ENCODE measurements at places on chromosomes 3 and 15.

DNA sequence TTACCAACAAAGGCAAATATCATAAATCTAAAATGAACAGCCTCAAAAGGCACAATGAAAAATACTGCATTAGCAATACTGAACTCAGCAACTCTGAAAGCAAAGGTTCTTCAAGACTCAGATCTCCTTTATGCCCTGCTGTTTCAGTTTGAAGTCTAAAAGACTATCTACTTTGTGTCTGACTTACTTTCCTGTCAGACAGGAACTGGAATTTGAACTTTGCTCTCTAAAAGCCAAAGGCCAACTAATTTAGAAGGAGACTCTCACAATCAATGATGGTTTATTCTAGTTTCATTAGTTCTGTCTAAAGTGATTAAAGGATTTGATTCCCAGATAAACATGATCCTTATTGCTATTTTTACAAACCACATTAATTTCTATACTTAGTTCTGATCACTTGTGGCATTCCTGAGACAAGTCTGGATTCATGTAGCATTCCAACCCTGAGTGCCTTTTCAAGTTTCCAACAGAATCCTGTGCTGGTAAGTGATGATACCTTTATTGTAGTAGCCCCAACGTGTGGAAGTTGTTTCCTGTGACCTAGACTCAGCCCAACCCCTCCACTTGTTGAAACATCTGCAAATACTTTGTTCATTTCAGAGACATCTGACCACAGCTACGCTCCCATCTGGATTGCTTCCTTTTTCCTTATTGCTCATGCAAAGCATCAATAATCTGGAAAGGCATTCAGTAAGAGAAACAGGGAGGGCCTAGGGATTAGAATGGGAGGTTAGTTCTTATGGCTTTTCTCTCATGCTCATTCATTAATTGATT, 14.9 kb upstream of the LEKR1 start:
- no peak for DNase-seq

DNA sequence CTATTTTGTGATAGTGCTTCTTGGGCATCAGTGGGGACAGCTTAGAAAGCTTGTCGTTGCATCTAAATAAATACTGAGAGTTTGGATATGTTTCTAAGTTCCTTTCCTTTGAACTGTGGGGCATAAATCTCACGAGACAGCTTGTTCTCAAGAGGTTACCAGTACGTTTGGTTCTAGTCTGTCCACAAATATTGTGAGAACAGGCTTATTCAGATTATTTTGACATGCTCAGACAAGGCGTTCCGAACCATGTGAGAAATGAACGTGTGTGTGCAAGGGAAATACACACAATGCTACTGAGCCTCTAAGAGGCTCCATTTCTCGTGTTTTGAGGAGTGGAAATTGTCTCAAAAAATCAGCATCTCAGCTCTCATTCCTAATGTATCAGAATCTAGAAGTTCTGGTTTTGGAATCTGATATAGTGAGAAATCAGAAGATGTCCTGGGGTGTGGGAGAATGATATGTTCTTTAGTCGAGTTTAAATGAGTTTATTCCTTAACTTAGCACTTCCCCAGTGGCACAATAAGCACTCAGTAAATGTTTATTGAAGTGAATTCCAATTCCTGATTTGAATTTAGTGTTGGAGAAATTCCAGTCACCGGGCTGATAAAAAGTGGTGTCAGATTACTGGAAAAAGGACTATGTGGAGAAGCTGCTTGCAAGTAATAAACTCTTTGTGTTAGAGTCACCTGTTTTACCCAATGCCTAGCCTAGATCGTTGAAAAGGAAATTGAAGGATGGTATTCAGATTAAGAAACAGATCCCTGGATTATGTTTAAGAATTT, 481.5 kb downstream of the LPP start:
- no peak for DNase-seq

GRCh38 chr3:118187221-118187620, 847.4 kb downstream of the IGSF11 start:
- DNase-seq = no peak

DNA sequence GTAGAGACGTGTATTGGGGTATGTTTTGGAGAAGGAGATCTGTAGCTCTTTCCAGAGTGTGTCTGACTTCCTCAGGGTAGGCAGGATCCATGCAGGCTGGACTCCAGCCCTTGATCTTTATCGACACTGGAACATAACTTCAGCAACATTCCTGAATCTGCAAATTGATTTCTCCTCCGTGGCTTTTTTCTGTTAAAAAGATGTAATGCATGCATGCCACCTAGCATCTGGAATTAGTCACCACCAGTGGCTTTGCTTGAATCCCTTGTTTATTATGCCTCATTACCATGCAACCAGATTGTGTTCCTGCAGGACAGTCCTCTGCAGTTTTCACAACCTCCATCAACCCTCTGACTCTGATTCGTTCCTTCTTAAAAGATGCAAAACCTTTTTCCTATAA, 86.1 kb downstream of the CCNL1 start:
- DNase-seq = no peak

GRCh38 chr15:64521201-64521600, 60.8 kb downstream of the ZNF609 start:
- no peak for DNase-seq

- DNase-seq = no peak
These were observed 56.9 kb downstream of the CEP152 start for GRCh38 chr15:48754011-48754410.

DNA sequence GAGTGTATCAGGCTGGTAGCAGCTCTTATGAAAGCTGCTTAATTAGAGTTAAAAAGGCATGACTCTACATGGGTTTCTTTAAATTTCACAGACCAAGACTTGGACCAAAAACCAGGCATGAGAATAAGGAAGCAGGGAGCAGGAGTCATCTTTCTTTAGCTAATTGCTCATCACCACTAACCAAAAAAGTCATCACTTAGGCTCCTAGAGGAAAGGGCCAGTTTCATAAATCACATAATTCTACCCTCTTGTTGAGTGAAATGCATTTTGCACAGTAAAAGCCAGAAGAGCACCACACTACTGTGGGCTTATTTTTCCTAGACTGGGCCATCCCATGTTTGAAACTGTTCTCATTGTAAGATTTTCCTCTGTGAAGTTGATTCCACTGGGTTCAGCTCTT, 175.6 kb downstream of the GREM1 start:
- no peak for DNase-seq

- DNase-seq = no peak
These were observed 35.9 kb upstream of the DNAJC13 start for GRCh38 chr3:132381348-132381944.

- no peak for DNase-seq
These were observed 212.5 kb downstream of the EPHB1 start for GRCh38 chr3:135007607-135008006.

GRCh38 chr15:93359425-93360131, 270.6 kb upstream of the RGMA start:
- no peak for DNase-seq

- no peak for DNase-seq
These were observed 257.4 kb downstream of the SV2B start for GRCh38 chr15:91357486-91357885.

- DNase-seq = no peak
These were observed 187.8 kb downstream of the PYDC2 start for GRCh38 chr3:191648787-191649186.

GRCh38 chr15:57296473-57297162, 79.7 kb upstream of the CGNL1 start:
- no peak for DNase-seq

DNA sequence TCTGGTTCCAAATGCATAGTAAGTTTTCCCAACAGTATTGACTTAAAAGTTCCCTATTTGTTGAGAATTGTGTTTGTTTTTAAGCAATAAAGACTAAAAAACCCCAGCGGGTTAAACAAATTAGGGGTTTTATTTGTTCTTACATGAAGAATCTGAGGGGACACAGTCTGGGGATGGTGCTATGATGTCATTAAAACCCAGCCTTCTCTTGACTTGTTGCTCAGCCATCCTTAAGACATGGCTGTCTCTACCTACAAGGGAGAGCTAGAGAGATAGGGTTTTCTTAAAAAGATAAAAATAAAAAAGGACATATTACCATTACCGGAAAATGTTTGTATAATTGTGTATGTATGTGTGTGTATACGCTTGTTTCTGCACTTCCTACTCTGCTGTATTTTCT, 11.7 kb upstream of the ARL14 start:
- DNase-seq = no peak

DNA sequence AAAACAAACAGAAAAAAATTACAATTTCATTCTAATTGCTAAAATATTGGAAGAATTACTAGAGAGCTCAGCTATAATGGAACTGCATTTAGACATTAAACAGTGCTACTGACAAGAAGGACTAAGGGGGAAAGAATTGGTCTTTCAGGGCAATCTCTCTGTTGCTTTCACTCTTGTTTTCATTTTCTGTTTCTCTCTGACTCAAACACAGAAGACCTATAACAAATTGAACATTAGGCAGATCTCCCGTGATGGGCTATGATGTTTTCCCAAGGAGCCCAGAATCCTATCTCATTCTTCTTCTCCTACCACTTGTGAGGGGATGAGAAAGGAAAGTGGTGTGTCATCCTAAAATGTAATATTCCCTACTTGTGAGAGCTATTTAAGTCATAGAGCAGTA, 358.0 kb upstream of the TGFBR2 start:
- DNase-seq = no peak

- no peak for DNase-seq
These were observed 623.5 kb upstream of the TBL1XR1 start for GRCh38 chr3:177820683-177821316.

- DNase-seq = no peak
These were observed 81.3 kb downstream of the VGLL4 start for GRCh38 chr3:11562277-11562881.

DNA sequence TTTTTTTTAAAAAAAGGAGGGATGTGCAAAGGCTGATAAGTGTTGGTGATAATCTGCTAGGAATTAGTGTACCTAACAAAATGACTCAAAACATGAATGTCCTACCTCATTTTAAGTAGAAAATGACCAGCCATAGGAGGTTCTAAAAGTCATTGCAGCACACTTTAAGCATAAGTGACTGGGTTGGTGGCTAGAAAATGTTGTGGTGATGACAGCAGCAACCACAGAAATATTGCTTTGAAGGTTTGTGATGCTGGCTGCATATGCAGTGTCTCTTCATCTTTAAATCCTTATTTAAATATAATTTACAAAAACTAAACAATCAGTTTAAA, 55.2 kb downstream of the CMSS1 start:
- no peak for DNase-seq

DNA sequence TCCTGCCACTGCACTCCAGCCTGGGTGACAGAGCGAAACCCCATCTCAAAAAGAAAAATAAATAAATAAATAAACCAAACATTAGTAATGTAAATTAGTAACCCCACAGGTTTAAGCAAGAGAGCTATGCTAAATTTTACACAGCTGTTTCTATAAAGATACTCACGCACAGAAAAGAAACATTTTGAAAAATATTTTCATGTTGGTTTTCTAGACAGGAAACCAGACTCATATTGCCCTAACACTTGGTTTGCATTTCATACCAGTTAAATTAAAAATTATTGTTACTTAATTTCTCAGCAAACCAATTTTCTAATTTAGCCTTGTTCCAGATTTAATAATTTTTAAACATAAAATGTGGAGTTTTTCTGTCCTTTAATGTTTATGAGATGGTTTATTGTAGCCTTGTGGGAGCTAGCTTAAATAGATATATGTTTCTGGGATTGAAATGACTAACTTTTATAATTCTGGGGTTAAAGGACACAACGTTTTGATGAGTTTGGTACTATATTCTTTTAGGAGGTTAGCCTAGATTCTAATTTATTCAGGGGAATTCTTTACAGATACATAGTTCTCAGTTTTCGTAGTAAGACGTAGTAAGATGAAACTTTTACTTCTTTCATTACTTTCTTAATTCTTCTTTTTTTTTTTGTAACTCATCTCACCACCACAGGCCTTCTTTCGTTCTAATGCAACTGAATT, 42.6 kb upstream of the SLC4A7 start:
- DNase-seq = no peak

DNA sequence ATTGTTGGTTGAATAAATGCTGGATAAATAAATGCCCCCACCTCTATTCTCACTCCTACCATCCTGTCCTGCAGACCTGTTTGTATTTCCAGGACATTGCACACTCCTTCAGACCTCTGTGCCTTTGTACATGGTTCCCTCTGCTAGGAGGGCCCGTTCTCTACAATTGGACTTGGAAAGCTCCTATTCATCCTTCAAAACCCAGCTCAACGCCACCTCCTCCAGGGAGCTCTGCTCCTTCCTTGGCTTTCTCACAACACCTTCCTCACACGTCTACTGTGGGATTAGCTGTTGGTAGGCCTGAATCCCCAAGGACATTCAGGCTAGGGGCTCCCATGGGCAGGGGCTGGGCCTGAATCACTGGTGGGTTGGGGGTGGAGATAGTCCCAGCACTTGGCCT, 78.7 kb upstream of the SEC13 start:
- DNase-seq = no peak

DNA sequence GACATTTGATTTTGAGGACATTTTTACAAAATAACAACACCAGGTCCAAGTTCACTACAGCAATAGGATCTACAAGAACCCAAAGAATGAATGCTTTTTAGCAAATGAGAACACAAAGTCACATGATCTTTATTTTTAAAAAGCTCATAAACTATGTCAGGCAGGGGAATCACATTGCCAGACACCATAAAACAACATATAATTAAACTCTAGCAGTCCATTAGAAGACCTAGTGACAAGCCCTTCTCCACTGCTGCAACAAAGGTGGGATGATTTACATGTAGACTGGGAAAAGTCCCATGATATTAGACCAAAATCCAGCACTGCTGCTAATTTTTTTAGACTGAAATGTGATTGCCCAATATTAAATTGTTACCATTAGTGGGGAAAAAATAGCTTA, 92.6 kb downstream of the FHIT start:
- no peak for DNase-seq

DNA sequence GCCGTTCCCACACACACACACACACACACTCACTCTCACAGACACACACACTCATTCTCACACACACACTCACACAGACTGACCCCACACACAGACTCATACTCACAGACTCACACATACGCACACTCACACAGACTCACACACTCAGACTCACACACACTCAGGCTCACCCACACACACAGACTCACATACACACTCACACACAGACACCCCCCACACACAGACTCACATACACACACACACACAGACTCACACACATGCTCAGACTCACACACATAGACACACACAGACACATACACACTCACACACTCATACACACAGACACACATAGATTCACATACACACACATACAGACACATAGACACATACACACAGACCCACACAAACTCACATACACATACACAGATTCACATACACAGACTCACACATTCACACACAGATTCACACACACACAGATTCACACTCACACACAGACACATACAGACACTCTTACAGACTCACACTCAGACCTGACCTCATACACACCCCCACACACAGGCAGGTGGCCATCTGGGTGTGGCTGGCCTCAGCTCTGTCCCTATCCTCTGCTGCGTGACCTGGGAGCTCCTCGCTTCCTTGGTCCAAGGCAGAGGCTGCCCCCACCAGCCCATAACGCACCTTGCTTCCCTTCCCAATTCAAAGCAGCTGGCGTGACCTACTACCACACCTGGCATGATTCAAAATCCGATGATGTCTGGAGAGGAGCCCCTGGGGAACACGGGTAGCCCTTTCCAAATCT, 1.9 kb downstream of the C3orf22 start:
- no peak for DNase-seq

- no peak for DNase-seq
These were observed 602.3 kb upstream of the SUCLG2 start for GRCh38 chr3:68256635-68257223.

- peak; percentile 45 for DNase-seq
These were observed 21.2 kb downstream of the NGRN start for GRCh38 chr15:90286678-90287077.
